ENCODE measurements at places on chromosomes 5 and 9.

DNA sequence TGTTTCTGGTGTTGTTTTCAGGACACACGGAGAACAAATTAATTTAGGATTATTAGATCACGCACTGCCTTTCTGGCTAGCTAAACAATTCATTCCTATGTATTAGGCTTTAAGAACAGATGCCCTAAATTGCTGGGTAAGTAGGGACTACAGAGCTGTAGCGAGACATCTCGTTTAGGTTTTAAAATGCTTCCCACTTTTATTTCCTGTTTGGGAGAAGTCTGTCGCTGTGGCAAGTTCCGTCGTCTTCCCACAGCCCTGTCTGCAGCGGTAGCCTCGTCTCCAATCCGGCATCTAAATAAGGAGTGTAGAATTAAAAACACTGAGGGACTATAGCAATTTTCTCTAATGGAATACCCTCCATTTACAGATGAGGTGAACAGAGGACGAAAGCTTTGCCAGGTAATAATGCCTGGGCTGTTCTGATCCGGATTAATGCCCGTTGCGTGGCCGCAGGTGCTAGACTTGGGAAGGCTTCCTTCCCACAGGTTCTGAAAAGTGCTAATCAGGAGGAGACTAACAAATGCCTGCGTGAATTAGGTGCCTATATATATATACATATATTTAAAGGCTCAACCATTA lies 1.3 kb upstream of the TRIM36 start:
- no peak for DNase-seq

DNA sequence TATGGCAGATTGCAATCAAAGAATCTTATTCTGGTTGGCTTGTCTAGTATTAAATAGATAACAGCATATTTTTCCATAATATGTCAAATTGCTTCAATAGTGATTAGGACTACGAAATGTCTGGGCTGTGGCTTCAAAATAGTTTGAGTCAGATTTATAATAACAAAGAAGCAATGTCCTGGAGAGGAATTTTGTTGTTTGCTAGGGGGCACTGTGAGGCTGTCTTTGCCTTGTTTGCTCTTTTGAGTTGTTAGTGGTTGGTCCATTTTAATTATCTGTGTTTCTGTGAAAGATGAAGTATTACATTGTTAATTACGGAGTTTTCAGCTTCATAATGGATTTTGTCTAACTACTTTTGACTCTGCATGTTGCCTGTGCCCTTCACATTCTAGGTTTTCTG lies 713.6 kb downstream of the TLE4 start:
- no peak for DNase-seq

DNA sequence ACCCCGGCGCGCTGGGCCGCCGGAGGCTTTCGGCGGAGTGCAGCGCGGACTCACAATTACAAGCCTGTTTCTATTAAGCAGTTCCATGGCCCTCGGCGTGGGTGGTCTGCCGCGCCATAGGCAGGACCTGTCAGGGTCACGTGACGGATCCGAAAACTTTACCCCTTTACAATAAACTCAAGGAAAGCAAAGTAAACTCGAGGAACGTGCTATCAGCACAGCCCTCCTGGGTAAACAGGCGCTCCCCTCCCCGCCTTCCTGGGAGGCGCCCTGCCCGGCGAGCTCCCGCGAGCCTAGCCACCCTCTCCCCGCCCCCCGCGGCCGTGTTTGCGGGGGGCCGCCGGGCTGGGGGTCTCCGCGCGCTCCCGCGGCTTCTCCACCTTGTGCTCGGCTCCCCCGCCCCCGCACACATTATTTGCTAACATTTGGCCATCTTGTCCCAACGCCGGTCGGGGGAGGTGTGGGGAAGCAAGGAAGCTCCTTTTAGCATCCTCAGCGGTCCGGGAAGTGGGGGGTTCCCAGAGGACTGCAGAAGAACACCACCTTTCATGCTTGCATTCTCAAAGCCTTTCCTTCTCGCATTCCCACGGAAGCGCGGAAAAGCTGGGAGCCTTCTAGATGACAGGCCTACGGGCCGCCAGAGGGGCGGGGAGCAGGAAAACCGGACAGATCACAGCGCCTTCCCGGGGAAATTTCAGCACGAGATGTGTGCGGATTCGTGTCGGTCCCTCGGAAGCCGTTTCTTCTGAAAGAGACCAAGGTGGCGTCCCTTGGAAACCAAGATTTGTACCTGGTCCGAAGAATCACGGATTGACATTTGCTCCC lies at the start of gene PTCH1:
Gene PTCH1, minus strand, starts transcription at position 238 of the 825 bp plus-strand sequence.
- peak; percentile 55 for DNase-seq

GRCh38 chr9:98992885-98993569 lies 49.3 kb downstream of the COL15A1 start:
- DNase-seq = no peak

- DNase-seq = peak; percentile 61
Observed at GRCh38 chr9:115170358-115171073, 52.6 kb upstream of the TNC start.

GRCh38 chr5:142663246-142663645 lies 22.6 kb downstream of the FGF1 start:
- DNase-seq = no peak

- no peak for DNase-seq
Observed at GRCh38 chr5:53023969-53024368, 34.8 kb downstream of the ITGA2 start.

GRCh38 chr5:27015758-27016157 lies 22.6 kb downstream of the CDH9 start:
- DNase-seq = no peak

DNA sequence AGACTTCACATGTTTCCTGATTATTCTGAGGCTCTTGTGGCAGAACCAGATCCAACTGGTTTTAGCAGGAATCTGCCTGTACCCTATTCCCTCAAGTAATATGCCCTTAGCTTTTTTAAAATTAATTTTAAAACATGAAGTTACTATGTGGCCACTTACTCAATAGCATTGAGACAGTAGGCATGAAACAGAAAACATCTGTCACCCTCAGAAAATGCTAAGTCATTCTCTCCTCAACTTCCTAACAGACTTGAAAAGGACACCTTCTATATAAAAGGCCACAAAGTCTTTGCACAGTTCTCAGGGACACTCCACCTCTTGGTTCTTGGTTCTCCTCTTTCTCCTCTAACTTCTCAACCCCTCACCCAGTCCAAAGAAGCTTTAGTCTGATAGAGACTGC lies 277.8 kb downstream of the RAB3C start:
- DNase-seq = no peak

DNA sequence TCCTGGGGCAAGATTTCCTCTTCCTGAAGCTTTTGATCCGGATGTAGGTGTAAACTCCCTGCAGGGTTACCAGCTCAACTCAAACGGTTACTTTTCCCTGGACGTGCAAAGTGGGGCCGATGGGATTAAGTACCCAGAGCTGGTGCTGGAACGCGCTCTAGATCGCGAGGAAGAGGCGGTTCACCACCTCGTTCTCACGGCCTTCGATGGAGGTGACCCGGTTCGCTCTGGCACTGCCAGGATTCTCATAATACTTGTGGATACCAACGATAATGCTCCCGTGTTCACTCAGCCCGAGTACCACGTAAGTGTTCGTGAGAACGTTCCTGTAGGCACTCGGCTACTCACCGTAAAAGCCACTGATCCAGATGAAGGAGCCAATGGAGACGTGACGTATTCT lies 820 bp downstream of the PCDHGA4 start:
- no peak for DNase-seq

- DNase-seq = no peak
Observed at GRCh38 chr5:119309326-119309725, 46.5 kb upstream of the TNFAIP8 start.

- no peak for DNase-seq
Observed at GRCh38 chr5:141101059-141101458, 786 bp downstream of the PCDHB3 start.

- no peak for DNase-seq
Observed at GRCh38 chr9:96459268-96460007, 9.5 kb downstream of the HABP4 start.

DNA sequence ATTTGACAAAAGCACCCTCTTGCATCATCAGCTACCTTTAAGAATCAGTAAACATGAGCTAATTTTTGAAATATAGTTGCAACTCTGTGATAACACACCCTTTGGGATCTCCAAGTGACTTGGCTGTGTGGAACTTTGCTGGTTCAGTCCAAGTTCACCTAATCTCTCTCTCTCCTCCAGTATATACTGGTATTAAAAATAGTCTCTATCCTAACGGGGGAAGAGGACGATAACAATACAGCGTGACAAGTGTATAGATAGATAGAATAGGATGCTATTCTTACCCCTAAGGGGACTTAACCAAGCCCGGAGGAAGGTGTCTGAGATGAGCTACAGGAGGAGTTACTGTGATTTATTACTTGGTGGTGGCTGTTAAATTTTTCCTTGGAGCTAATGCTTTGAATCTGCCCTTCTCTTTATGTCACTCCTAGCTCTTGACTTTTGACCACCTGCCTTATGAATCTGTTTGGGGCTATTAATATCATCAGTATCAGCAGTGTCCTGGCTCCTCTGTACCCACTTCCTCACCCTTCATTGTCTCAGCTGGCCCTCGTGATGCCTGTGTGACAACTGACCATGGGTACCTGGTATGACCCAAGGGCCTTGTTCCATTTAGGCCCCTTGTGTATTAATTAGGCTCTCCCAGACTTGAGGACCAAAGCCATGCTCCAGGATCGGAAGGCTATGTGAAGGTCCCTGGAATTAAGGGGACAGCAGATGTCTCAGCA lies 223.9 kb downstream of the SREK1 start:
- no peak for DNase-seq

GRCh38 chr5:178426326-178427130 lies 163.7 kb downstream of the COL23A1 start:
- DNase-seq = no peak

DNA sequence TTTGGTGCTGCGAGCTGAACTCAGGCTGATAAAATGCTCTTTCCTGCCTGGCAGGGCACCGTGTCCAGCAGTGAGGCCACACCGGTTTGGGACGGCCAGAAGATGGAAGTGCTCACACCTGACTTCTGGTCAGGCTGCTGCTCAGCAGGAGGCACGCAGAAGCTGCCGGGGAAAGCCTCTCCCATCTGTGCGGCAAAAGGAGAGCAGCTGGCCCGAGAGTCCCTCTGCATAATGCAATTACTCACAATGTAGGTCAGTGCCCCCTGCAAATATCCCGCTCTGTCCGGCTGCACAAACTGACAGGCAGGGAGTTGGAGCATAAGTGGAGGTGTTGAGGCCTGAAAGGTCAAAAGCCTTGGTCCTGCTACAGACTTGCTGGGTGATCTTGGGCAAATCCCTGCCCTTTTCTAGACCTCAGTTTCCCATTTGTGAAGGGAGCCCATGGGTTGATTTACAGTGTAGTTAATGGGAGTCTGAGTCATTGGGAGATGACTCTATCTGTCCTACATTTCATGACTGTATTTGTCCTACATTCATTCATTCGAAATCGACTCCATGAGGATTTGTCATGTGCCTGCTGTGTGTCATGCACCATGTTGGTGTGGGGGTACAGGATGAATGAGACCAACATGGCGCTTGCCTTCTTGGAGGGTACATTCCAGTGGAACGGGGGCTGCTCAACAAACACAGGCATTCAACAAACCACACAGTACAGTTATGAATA lies 61.8 kb upstream of the TBC1D2 start:
- DNase-seq = no peak

DNA sequence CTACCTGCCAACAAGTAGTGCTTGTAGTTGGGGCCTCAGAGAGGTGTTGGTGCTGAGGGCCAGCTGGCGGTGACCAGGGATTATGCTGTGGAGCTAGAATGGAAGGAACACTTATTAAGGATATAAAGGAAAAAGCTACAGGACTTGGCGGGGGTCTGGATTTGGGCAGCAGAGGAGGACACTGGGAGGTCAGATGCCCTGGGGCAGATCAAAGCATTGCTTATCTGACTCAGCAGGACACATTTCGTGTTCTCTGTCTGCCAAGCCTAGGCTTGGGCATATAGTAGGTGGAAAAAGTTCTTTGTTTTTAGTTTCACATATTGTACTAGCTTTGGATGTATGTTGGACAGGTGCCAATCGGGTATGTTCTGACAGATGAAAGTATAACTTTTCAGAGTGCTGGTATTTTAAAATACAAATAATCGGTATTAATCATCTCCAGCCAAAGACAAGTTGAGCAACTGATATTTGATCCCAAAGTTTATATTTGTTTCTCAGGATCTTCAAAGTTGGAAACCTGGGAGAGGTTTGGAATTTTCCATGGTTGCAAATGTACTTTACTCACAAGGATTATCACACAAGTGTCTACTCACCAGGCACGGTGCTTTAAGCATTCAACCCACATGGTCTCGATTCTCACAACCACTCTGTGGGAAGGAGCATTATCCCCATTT lies 69.4 kb downstream of the IQGAP2 start:
- DNase-seq = peak; percentile 57

- DNase-seq = no peak
Observed at GRCh38 chr9:89358985-89359384, 40.7 kb downstream of the SECISBP2 start.

DNA sequence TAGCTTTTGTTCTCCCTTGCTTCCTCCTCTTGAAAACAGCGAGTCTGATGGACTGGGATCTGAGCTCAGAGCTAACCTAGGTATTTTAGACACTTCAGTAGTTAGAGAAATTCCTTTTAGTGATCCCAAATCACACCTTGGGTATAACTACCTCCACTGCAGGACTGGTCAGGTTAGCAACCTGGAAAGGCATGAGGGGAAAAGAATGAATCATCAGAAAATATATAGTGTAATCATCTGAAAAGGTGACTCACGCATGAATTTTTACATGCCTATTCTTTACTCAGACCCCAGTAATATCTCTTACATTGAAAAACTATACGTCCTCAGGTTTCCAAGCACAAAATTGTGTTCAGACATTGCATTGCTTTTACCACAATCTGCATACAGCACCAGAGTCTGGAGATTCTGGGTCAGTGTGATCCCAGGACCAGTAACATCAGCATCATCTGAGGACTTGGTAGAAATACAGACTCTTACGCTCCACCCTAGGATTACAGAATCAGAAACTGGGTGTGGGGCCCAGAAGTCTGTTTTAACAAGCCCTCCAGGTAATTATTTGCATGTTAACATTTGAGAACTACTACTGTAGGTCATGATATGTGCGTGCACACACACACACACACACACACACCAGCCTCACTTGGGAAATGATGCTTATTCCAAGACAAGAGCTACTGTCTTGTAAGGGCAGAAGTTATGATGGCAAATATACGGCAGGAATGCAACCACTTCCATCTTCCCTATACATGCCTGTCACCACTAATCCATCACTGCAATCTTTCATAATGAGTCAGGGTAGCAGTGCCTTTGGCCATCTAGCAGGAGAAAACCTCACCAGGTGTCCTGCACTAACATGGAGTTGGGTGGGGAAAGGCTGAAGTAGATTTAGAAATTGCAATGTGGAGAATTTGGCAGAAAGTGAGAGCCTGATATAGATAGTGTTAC lies 271.6 kb upstream of the MAP3K1 start:
- DNase-seq = peak; percentile 42

DNA sequence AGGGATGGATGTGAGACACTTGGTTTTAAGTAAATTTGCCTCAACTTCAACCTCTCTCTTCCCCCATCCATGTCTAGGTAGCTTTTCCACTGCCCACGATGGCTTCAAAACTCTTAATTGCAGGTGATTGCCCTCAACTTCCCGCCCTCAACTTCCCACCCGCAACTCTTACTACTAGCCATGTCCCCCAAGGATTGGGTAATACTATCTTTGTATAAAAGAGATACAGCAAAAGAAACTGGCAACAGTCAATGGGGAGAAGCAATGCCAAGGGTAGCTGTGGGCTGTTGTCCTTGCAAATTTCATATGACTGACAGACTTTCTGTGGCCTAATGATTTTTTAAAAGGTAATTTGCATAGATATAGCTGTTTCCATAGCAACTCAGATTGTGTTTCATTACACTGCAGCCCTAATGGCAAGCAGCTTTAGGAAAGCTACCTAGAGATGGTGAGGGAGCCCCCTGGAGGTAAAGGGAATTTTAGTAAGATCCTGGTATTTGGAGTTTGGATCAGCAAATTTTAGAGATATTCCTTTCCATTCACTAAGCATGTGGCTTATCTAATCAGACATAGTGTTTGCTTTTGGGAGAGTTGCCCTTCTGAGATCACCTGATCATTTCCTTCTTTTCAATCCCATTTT lies 421.5 kb upstream of the DAP start:
- peak; percentile 30 for DNase-seq

All from LoVo (cell line).